Skeletal muscle tissue (tissue), 5 donors: ENCODE measurements at places on chromosomes 11 and 22. TPM values are rescaled to one million over a fixed set of nuclear protein-coding genes. Genes with fewer than 3 reads are reported as not detected.

The TMEM86A gene
- 3.1 TPM for total RNA-seq

The OAF gene
- total RNA-seq = 13.6 TPM

The C11orf87 gene
- total RNA-seq = 0.52 TPM

The MAPK8IP1 gene
- total RNA-seq = 18.8 TPM

The LDLRAD3 gene
- 39.1 TPM for total RNA-seq

The SCN2B gene
- total RNA-seq = 2.1 TPM

The PATE4 gene
- total RNA-seq = not detected

The MFRP gene
- not detected for total RNA-seq

The FERMT3 gene
- 4.7 TPM for total RNA-seq

The GRM5 gene
- total RNA-seq = not detected

The CCDC88B gene
- total RNA-seq = 2.6 TPM

The MMP13 gene
- total RNA-seq = not detected

The DNAJB7 gene
- total RNA-seq = not detected

The TM7SF2 gene
- 8.4 TPM for total RNA-seq

The IRAG1 gene
- 2.6 TPM for total RNA-seq

The CNGA4 gene
- not detected for total RNA-seq

The HTATIP2 gene
- 5.7 TPM for total RNA-seq

The TBX10 gene
- total RNA-seq = not detected

The CCDC157 gene
- total RNA-seq = 1.0 TPM

The RTN4RL2 gene
- total RNA-seq = not detected

The CAT gene
- 73.6 TPM for total RNA-seq

The INS gene
- total RNA-seq = not detected

The DDX17 gene
- total RNA-seq = 358 TPM

The MAPK8IP2 gene
- 0.52 TPM for total RNA-seq

The FTH1 gene
- total RNA-seq = 276 TPM

The KCNQ1 gene
- total RNA-seq = 2.6 TPM

The KCNJ11 gene
- 28.2 TPM for total RNA-seq

The SLC15A3 gene
- total RNA-seq = 16.7 TPM

The CASP5 gene
- 0.52 TPM for total RNA-seq

The OR10D3 gene
- total RNA-seq = 0.52 TPM

The SPA17 gene
- total RNA-seq = 2.1 TPM

The OR5B21 gene
- total RNA-seq = not detected

The OR2AT4 gene
- not detected for total RNA-seq

The KRTAP5-1 gene
- not detected for total RNA-seq

The RIMBP3C gene
- total RNA-seq = not detected
